ENCODE measurements at places on chromosomes 6 and 20.

- no peaks in the 10 kb centered on the region for H3K27me3 ChIP-seq
- DNase-seq: peak; percentile 17
- H3K36me3 ChIP-seq: no peaks in the 10 kb centered on the region
- H3K27ac ChIP-seq: peak overlapping the region; percentile 86
Observed at GRCh38 chr6:26457264-26457805, 420 bp upstream of the BTN2A1 start.

- H3K36me3 ChIP-seq: no peaks in the 10 kb centered on the region
- H3K4me3 ChIP-seq: no peak overlapping the region
- H3K4me1 ChIP-seq: no peaks in the 10 kb centered on the region
Observed at GRCh38 chr6:72151742-72152141, 265.4 kb downstream of the RIMS1 start.

DNA sequence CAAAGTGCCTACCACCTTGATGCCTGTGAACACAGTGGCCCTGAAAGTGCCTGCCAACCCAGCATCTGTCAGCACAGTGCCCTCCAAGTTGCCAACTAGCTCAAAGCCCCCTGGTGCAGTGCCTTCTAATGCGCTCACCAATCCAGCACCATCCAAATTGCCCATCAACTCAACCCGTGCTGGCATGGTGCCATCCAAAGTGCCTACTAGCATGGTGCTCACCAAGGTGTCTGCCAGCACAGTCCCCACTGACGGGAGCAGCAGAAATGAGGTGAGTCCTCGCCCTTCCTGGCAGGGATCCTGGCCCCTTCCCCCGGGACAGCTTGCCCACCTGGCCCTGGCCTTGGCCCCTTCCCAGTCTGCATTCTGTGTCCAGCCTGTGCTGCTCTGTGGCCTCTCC is 17.9 kb downstream of the MAVS start:
- no peak overlapping the region for H3K4me3 ChIP-seq
- DNase-seq: peak; percentile 33
- H3K4me1 ChIP-seq: no peaks in the 10 kb centered on the region
- H3K27ac ChIP-seq: no peak overlapping the region

GRCh38 chr6:84135291-84135690 is 92.2 kb downstream of the CEP162 start:
- no peak for DNase-seq
- no peaks in the 10 kb centered on the region for H3K4me1 ChIP-seq
- H3K27me3 ChIP-seq: no peaks in the 10 kb centered on the region

DNA sequence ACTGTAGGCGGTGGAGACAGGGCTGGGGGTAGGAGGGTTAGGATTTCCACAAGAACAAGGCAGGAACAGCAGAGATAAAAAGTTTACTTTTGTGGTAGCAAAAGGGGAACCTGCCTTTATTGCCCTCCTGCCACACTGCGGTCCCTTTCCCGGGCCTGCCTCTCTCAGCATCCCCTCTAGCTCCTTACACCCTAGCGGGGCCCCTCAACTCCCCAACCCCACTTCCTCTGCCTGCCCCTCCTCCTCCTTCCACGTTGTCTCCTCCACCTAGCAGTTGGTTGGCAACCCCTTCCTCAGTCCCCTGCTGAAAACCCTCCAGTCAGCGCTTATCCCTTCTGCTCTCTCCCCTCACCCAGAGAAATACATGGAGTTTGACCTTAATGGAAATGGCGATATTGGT is 714 bp downstream of the AIF1 start:
- H3K4me1 ChIP-seq: peaks cover 4% of the 10 kb centered on the region
- no peaks in the 10 kb centered on the region for H3K36me3 ChIP-seq
- no peak overlapping the region for H3K27ac ChIP-seq
- no peaks in the 10 kb centered on the region for H3K27me3 ChIP-seq

DNA sequence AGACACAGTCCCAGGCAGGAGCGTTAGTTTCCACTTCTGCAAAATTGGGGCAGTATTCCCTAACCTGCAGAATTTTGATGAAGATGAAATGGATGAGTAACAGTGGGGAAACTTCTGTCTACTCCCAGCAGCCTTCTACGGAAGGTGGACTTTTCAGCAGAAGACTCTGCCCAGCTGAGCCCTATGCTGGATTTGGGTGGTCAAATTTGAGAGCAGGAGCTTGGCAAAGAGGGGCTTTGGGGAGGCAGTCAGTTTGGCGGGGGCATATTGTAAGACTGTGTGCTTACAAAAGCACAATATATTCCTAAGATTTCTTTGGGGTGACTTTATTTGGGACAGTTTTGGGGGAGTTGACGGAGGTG is 5.4 kb upstream of the SDCBP2 start:
- no peak overlapping the region for H3K4me3 ChIP-seq
- peaks cover 37% of the 10 kb centered on the region for H3K4me1 ChIP-seq
- H3K27ac ChIP-seq: no peak overlapping the region
- H3K27me3 ChIP-seq: no peaks in the 10 kb centered on the region

- peak; percentile 34 for DNase-seq
- peaks cover 16% of the 10 kb centered on the region for H3K4me1 ChIP-seq
- H3K27ac ChIP-seq: no peak within 1 kb of the TSS
- peaks cover 8% of the 10 kb centered on the region for H3K27me3 ChIP-seq
- peak within 1 kb of the TSS; percentile 65 for H3K4me3 ChIP-seq
Observed at GRCh38 chr6:132400883-132401617, at the start of gene MOXD1. Gene MOXD1 (minus strand): TSS chr6:132401475. CDS start chr6:132401426, 49 bp downstream.

GRCh38 chr6:68447112-68447511 is 188.0 kb upstream of the ADGRB3 start:
- no peaks in the 10 kb centered on the region for H3K4me1 ChIP-seq
- no peak overlapping the region for H3K4me3 ChIP-seq
- H3K27ac ChIP-seq: no peak overlapping the region
- no peaks in the 10 kb centered on the region for H3K27me3 ChIP-seq
- no peak for DNase-seq
- no peaks in the 10 kb centered on the region for H3K36me3 ChIP-seq

GRCh38 chr20:42530855-42531448 is 658.8 kb downstream of the PTPRT start:
- H3K27ac ChIP-seq: no peak overlapping the region
- peaks cover 14% of the 10 kb centered on the region for H3K4me1 ChIP-seq
- no peaks in the 10 kb centered on the region for H3K36me3 ChIP-seq
- no peaks in the 10 kb centered on the region for H3K27me3 ChIP-seq
- no peak overlapping the region for H3K4me3 ChIP-seq
- peak; percentile 17 for DNase-seq
